Hindlimb muscle (tissue), 1 donor: ENCODE measurements at places on chromosomes 12 and 14.

DNA sequence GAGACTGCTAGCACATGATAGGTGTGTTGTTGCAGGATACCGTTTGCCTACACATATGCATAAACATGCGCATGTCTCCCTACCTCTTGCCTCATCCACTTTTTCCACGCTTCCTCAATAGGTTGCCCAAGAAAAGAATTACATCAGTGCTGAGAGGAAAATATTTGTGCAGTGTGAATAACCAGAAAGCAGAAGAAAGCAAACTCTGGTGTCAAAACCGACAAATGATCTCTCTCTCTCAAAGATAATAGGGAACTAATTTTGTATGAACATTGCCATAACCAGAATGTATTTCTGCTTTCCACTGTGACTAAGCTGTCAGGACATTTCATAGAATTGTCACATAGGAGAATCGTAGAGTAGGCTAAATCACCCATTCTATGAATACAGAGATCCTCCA, 1.3 kb downstream of the CLEC7A start:
- DNase-seq, result no peak

DNA sequence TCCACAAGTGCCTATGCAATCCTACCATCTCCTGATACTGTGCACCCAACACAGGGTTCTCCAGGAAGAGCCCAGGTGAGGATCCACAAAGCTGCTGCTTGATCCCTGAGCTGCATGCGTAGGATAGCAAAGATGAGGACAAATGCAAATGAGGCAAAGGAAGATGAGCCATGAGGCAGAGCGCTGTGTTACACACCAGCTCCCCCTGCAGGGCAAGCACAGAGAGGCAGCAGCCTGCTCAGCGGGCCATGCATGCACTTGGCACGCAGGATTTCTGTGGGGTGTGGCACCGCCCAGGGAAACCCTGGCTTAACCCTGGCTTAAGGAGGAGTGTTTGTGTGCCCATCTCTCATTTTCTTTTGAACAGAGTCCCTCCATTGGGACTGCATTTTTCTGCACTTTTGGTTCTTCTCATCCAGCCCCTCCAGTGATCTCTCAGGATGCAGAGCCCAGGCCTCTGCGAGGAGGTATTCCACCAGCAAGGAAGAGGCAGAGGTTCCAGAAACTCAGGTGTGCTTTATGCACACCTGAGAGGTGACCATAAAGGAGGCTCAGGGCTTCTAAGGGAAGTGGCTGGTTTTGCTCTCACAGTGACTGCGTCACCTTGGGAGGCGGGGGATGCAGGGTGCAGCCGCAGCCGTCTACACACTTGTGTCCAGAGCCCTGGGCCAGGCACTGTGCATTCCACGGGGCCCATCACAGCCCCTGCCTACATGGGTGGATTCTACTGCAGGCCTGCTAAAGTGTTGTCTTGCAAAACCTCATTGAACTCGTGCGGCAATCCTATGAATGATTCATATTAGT, 973.3 kb upstream of the TMEM132C start:
- peak; percentile 27 for DNase-seq

DNA sequence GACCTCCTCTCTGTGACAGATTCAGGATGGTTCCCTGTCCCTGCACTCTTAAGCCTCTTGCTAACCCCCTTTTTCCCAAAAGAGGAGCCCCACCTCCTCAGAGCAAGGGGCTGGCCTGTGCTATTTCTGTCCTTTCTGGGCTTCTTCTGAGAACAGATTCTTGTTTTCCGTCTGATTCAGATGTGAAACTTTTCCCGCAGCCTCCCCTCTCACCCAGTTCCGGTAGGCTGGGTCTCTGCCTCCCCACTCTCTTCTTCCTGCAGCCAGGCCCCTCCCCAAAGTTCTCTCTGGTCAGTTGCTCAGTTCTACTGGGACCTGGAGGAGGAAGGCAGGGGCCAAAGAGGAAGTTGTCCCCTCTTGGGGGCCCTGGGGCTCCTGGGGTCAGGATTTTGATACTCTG, 11.8 kb downstream of the PDE1B start:
- peak; percentile 35 for DNase-seq

- DNase-seq, result no peak
Measured at GRCh38 chr14:69131176-69131575, 21.7 kb downstream of the DCAF5 start.

- DNase-seq, result no peak
Measured at GRCh38 chr12:130546494-130546893, 169.6 kb downstream of the RIMBP2 start.

GRCh38 chr12:24945039-24945438, 3.9 kb downstream of the BCAT1 start:
- no peak for DNase-seq

DNA sequence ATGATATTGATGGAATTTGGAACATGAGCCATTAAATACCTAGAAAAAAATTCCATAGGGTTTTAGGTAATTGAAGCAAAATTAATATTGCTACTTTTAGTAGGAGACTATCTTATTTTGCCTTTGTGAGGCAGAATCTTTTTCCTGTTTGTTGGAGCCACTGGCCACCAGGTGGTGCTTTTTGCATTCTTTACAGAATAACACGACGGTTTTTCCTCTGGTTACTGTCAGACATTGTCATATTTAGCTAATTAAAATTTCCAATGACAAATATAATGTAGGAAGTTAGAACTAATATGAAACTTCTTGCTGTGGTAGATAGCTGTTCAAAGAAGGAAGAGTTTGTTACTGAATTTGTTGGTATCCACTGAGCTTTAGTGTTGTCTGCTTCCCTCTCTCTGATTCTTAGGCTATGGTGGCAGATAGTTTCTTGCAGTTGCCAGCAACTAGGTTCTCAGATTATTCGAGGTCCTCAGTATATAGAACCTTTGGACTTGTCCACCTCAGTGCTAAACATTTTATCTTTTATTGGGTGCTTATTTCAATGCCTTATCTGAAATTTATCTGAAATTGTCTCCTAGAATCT, 25.7 kb downstream of the RAB21 start:
- DNase-seq, result no peak

DNA sequence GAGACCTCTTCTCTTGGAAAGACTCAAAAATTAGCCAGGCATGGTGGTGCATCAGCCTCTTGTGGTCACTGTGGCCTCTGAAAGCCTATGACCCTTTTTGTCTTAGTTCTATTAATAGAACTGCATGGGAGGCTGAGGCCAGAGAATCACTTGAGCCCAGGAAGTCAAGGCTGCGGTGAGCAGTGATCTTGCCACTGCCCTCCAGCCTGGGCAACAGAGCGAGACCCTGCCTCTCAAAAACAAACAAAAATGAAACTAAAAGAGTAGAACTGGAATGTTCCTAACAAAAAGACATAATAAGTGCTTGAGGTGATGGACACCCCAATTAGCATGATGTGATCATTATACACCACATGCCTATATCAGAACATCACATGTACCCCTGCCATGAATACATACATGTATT, 197.0 kb upstream of the EEA1 start:
- DNase-seq, result no peak

DNA sequence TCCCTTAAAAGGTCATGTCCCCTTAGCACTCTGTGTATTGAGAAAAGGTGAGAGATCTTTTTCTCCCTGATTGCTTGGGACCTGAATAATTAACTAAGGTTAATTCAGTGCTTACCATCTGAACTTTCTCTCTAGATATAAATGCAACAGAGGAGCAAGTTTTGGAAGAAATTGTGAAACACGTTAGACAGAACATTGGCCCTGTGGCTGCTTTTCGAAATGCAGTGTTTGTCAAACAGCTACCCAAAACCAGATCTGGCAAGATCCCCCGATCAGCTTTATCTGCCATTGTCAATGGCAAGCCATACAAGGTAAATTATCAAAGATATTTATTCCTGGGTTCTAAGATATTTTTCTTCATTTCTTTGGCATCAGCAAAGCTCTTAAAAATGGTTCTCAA, 175.5 kb downstream of the ACSS3 start:
- DNase-seq, result no peak

DNA sequence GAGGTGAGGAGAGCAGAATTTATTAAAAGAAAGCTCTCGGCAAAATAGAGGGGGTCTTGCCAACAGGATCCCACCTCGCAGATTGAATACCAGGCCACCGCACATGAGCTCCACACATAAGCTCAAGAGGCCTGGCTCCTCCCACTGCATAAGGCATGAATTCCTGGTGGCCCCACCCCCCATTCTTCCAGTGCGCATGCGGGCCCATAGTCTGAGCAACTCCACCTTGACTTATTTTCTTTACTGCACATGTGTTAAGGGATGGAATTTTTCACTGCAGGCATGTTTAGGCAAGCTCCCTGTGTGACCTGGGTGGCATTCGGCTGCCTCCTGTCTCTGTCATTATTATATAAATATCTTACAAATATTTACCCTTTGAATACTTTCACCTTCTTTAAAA, 412.5 kb downstream of the RMST start:
- no peak for DNase-seq

DNA sequence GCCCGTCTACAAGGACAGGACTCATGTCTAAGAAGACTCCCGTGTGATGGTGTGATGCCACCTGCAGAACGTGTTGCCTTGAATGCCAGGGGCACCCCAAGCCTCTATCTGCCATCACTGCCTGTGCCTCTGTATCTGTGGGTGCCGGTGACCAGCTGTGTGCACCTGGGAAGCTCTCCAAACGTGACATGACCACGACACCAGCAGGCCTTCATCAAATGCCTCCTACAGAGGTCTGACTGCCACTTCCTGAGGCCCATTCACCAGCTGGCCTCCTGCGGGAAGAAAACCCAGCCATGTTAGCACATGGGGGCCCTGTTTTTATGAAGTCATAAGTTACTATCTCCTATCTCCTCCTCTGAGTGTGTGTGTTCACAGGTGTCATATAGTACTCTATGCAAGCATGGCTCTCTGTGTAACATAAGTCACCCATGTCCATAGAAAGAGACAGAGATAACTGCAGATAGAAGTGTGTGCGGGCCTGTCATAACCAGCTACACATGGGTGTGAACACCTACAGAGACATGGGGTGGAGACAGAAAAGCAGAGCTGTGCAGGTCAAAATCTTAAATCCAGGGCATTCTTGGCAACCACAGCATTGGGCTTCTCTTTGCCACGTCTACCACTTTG, 18.3 kb upstream of the SERPINA4 start:
- no peak for DNase-seq

DNA sequence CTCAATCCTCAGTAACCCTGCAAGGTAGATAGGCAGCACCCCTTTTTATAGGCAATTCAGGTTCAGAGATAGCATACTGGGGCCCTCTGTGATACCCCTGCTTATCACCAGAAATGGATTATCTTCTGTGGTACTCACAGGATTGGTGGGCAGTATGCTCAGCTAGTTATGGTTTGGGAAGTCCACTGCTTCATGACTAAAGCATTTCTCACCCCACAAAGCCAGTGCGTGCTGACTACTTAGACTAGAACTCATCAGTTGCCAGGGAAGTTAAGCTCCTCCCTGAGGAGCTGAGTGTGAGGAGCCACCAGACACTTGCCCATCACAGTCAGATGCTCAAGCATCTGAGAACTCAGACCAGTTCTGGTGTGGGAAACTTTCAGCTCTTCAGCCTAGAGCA, 76.3 kb downstream of the SCAF11 start:
- DNase-seq, result no peak

DNA sequence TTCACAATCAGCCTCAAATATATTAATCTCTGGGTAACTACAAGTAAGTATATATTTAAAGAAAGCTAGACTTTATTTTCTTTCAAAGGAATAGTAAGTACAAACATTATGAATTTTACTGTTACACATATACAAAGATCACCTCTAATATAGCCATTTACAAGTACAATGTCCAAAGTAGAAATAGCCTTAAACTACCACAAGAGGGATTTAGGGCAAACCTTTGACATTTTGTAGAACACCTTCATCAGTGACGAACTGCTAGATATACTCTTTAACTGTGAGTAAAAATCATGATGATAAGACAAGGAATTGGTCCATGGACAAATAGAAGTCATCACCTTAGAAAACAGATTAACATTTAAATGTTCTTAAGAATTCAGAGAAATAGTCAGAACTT, 69.8 kb downstream of the CNTN1 start:
- no peak for DNase-seq

DNA sequence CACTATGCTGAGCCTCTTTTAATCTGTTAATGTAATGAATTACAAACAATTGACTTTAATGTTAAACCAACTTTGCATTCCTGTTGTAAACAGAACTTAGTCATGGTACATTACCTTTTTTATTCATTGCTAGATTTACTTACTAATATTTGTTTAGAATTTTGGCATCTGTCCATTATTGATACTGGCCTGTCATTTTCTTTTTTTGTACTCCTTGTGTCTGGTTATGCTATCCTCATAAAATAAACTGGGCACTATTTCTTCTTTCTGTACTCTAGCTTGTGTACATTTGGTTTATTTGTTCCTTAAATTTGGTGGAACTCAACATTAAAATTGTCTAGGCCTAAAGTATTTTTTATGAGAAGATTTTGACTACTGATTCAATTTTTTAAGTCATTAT, 32.1 kb downstream of the SPATA7 start:
- no peak for DNase-seq

GRCh38 chr14:101202627-101203404, 299.3 kb upstream of the RTL1 start:
- DNase-seq, result no peak

DNA sequence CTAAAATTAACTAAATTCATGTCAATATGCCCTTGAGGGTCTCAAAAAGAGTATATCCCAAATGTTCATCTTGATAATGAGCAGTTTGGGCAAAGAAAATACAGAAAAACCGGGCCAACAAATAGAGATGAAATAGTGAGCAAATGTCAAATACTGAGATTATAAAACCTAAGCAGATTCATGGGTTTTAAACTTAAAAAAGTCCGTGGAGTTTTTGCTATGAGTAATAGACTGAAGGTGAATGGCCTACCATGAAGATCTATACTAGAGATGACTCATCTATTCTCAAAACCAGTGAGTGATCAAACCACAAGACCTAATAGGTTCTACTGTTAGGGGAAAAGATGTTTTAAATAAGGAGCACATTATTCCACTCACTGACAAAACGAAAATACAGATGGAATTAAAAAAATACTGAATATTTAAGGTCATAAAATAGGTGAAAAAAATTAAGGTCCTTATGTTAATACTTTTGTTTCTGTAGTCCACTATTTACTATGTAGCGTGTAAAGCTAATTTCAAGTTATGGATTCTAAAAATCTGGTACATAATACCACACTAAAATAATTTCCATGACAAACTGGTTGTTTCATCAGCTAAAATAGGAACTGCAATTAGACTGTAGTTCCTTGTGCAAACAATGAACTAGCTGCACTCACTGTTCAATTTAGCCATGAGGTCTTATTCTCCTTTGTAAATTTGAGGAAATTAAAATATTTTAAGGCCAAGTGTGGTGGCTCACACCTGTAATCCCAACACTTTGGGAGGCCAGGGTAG, 5.0 kb downstream of the HNRNPC start:
- DNase-seq, result no peak

- DNase-seq, result no peak
Measured at GRCh38 chr12:121365416-121366062, 13.3 kb upstream of the ANAPC5 start.

- DNase-seq, result no peak
Measured at GRCh38 chr12:130847112-130847511, 8.1 kb upstream of the STX2 start.

GRCh38 chr12:91931111-91931510, 214.5 kb downstream of the BTG1 start:
- DNase-seq, result no peak
